ENCODE measurements at places on chromosomes 1 and 21. TPM values are rescaled to one million over a fixed set of nuclear protein-coding genes. Genes with fewer than 3 reads are reported as not detected.

GRCh38 chr1:224544346-224545110 lies 71.6 kb upstream of the CNIH3 start:
- DNase-seq = no peak

GRCh38 chr1:3471356-3472087 lies 17.1 kb downstream of the ARHGEF16 start:
- DNase-seq = peak; percentile 85

- DNase-seq = no peak
These were observed 1.3 kb downstream of the ADARB1 start for GRCh38 chr21:45075596-45076244.

DNA sequence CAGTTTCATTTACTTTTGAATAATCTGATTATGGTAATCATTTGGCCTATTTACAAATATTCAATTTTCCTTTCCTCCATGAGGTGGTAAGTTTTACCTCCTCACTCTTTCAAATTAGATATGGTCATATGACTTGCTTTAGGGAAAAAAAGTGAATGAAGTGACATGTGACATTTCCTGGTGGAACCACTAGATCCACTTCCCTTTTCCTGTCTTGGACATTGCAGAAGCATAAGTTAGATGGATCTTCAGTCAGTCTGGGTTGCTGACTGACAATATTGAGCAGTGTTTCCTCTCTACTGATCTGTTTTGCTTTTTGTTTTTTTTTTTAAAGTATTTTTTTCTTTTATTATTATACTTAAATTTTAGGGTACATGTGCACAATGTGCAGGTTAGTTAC lies 481.1 kb upstream of the PTBP2 start:
- DNase-seq = no peak

DNA sequence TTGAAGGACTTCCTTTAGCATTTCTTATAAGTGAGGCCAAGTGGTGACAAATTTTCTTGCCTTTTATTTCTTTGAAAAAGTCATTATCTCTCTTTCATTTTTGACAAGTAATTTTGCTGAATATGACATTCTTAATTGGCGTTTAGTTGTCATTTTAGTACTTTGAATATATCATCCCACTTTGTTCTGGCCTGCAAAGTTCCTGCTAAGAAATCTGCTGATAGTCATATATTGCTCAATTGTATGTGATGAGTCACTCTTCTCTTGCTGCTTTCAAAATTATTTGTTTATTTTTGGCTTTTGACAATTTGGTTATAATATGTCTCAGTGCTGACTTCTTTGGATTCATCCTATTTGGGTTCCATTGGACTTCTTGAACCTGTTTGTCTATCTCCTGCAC lies 312.6 kb downstream of the DUSP10 start:
- no peak for DNase-seq

GRCh38 chr1:75791022-75791421 lies 5.0 kb downstream of the RABGGTB start:
- DNase-seq = no peak

Gene NEXN
- 11.6 TPM for total RNA-seq

Gene MIXL1
- total RNA-seq = not detected
